ENCODE measurements at places on chromosomes 2 and 18.

DNA sequence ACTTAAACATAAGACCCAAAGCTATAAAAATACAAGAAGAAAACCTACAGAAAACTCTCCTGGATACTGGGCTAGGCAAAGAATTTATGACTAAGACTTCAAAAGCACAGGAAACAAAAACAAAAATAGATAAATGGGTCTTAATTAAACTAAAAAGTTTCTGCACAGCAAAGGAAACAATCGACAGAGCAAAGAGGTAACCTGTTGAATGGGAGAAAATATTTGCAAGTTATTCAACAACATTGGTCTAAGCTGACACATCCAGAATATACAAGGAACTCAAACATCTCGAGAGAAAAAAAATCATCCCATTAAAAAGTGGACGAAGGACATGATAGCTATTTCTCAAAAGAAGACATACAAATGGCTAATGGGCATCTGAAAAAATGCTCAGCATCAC, 72.3 kb upstream of the RBBP8 start:
- DNase-seq: no peak

- no peak for DNase-seq
Measured at GRCh38 chr2:142130111-142131009, 456 bp downstream of the LRP1B start.

DNA sequence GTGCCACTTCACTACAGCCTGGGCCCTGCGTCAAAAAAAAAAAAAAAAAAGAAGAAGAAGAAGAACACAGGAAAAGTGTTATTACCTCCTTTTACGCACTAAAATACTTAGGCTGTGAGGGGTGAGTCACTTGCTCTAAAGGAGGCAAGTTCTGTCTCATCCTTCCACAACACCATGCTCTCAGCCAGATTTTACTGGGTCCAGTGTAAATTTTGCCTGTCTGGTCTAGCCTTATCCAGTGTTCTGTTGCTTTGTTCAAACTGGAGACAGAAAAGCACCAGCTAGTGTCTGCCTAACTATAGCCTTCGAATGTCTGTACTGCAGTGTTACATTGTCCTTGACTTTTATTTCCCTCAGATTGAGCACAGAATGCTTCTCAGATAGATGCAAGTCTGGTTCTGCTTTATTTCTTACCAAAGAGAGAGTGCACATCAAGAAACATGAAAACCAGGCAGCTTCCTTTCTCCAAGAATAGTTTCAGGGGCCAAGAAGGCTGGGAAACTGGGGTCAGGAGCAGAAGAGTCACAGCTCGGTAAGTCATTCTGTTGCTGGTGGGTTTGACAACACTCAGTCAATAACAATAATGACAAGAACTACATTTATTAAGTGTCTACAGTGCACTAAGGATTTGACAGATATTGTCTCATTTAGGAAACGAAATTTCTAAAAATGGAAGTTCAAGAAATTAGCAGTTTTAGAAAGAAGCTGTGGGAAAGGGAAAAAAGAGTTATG, 3.1 kb upstream of the MSGN1 start:
- DNase-seq: no peak

DNA sequence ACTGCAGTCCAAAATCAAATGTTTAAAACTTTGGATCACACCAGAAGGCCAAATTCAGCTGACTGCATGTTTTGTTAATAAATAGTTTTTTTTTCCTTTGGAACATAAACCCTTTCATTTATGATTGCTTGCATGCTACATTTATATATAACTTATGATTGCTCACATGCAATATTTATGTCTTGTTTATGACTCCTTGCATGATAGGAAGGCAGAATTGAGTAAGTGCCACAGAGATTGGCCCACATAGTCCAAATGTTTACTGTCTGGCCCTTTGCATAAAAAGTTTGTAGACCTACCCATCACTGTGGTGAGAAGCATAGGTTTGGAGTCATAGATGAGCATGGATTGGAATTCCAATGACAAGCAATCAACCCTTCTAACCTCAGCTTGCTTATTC, 30.8 kb downstream of the WDFY1 start:
- no peak for DNase-seq
